ENCODE measurements at places on chromosomes 3 and 15.

- no peak for DNase-seq
Measured at GRCh38 chr3:99434190-99434589, 204.2 kb upstream of the COL8A1 start.

- DNase-seq: no peak
Measured at GRCh38 chr15:35533130-35534110, 12.5 kb downstream of the DPH6 start.

DNA sequence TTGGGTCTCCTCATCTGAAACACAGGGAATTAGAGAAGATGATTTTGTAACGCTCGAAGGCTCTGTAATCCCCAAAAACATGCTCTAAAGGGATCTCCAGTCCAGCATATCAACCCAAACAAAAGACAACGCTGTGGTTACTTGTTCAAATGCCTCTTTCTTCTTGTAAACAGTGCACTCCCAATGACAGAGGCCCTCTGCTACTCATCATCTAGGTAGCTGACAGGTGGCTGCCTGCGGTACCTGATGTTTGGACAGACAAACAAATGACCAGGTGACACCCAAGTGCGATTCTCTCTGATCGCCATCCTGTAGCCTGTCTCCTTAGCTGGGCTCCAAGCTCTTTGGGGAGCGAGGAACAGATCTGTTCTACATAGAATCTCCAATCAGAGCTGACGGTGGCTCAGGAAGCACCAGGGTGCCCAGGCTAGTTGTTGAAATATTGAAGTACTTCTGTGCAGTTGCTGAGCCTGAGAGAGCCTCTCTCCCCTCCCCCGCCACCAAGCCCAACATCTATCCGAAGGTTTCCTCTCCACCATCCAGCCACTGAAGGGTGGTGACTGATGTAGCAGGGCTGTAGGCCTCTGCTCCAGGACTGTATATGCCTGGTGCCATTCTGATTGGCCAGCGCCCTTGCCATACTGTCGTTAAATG lies 238.7 kb downstream of the XXYLT1 start:
- no peak for DNase-seq

DNA sequence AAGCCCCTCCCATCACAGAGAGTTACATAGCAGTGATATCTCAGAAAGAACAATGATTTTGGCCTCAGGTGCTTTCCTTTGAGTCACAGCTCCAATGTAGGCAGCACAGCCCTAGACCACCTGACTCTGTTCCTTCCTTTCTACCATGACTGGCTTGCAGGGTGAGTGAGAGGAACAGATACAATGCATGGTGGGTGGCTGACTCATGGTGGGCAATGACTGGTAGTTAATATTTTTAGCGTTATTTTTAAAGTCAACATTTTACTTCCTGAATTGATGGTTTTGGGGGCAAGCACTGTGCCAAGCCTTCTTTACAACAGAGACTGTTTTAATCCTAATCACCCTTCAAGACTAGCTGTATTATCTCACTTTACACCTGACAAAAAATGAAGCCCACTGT lies 32.8 kb upstream of the ST3GAL6 start:
- no peak for DNase-seq

DNA sequence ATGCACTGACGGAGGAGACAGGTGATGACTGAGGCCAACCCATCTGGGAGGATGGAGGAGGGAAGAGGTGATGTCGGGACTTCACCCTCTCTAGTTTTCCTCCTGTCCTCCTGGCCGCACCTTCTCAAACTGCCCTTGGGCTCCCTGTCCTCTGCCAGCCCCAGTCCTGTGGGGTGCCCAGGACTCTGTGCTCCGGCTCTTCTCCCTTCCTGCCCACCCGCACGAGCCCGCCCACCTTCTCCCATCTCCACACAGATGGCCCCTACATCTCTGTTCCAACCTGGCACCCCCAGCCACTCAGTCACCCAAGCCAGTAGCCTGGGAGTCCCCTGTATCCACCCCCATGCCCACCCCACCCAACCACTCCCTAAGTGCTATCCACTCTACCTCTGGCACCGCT lies 206.7 kb upstream of the LINGO1 start:
- DNase-seq: no peak
